NCI-H2171 treated with DMSO at 0.1 percent for 48 hours (cell line): ENCODE measurements at places on chromosomes 2 and 18.

DNA sequence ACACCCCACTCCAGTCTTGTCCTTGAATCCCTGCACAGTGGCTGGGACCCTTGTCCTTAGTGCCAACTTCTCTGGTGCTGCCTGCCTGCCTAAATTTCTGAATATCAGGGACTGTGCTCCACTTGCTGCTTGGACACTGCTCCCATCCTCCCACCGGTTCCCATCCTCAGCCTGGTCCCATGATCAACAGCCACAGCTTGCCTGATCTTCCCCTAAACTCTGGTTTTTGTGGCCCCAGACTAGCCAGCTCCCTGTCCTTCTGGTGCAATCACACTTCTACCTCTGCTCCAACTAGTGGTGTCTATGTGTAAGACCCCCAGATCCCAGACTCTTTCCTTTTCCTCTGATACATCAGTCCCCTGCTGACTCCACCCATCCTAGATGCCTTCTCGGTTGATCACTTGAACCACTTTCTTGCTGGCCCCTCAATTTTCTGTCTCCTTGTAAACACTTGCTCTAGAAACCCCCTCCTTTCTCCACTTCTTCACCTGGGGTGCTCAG, 37.2 kb upstream of the POLE4 start:
- DNase-seq, result no peak

DNA sequence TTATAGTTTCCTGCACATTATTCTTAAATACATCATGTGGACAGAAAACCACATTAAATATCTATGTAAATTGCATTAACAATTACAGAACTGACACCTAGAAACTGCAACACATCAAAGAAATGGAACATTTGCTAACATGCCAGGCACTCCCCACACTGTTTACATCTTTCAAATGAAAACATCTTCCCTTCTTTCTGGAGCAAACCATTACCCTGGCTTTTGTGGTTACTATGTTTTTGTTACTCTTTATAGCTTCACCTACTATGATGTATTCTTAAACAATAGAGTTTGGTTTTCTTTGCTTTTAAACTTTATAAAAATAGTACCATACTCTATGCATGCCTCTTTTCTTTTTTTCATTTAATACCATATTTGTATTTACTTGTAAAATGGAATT, 1894.5 kb upstream of the CELF4 start:
- DNase-seq, result no peak

DNA sequence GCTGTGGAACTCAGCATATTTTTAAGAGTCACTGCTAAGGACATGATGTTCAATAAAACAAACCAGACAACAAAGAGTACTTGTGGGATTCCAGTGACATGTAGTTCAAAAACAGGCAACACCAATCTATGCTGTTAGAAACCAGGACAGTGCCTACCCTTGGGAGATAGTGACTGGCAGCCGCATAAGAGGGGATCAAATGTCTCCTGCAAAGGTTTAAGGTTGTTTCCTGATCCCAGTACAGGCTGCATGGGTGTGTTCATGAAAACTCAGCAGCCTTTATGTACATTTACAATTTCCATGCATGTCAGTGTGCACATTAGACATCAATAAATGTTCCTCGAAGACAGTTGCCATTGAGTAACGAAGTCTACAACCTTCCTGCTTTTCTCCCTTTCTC, 183.8 kb downstream of the PID1 start:
- DNase-seq, result no peak

- peak; percentile 96 for DNase-seq
Observed at GRCh38 chr2:111698743-111699554, 185.0 kb downstream of the ANAPC1 start.

DNA sequence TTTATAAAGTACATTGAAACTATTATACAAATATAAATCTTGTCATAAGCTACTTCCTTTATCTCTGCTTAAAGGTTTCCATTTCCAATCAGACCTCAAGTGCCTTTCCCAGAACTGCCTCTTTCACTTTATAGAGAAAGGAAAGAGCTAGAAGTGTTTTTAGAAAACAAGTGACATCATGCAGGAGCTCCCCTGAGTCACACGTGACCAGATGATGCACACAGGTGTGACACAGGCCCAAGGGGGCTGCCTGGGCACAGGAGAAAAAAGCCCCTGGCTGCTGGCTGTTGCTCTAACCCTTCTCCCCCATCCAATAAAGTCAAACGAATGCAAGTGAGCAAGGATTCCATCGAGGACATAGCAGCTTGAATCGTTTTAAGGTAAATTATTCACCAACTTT, 21.4 kb upstream of the SH3BP4 start:
- DNase-seq, result peak; percentile 33

- no peak for DNase-seq
Observed at GRCh38 chr18:68764016-68764415, 33.9 kb upstream of the CCDC102B start.
